ENCODE measurements at places on chromosomes 3 and 15.

DNA sequence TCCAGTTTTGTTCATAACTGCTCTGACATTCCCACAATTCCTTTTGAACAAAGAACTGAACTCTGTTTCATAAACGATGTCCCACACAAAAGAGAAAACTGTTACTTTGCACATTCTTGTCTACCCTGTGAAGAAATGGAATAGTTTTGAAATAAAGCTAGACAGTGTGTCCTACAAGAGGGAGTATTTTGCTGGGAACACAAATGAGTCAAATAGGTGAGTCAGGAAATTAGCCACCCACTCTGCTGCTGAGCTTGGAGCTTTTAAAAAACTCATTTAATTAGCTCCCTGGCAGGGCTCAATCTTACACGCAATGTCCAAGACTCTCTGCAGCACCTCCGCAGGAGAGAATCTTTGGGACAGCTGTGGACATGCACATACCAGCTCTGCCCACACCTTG lies 193.4 kb downstream of the SLC9A9 start:
- no peak for DNase-seq

- no peak for DNase-seq
These were observed 8.6 kb downstream of the VPS8 start for GRCh38 chr3:184820525-184820924.

- no peak for DNase-seq
These were observed 24.8 kb downstream of the LNP1 start for GRCh38 chr3:100426067-100426682.

DNA sequence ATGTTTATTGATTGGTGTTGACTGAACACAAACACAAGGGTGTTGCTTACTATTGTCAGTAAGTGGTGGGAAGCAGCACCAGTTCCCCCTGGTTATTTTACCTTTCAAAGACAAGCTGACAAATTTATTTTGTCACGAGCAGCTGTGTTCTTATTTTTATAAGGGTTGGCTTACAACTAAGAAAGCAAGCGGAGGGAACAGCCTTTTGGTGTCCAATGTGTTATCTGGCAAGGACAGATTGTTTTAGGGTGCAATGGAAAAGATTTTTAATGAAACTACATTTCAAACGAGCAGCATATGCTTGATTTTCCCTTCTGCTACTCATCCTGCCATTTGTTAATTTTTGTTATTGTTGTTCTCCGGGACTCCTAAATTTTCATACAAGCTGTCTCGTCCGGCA lies 920.6 kb upstream of the CFAP20DC start:
- DNase-seq = peak; percentile 48

GRCh38 chr3:40022297-40022827 lies 213.0 kb downstream of the MYRIP start:
- no peak for DNase-seq

DNA sequence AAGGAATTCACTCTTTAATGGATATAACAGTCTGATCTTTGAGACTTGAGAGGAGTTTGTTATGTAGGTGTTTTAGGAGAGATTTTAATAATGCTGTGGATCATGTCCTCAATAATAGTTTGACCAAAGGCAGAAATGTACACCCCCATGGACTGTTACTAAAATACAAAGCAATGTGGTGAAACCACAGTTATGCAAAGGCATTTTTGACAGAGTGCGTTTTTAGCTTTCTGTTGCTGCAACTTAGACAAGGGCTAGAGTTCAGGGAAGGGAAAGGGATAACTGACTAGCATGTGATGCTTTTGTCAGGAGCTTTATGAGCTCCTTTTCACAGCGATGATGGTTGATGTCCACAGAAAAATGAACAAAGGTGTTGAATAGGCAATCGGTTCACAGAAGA lies 3.6 kb upstream of the STARD5 start:
- no peak for DNase-seq

- DNase-seq = no peak
These were observed 426.3 kb downstream of the MECOM start for GRCh38 chr3:169237201-169237600.

DNA sequence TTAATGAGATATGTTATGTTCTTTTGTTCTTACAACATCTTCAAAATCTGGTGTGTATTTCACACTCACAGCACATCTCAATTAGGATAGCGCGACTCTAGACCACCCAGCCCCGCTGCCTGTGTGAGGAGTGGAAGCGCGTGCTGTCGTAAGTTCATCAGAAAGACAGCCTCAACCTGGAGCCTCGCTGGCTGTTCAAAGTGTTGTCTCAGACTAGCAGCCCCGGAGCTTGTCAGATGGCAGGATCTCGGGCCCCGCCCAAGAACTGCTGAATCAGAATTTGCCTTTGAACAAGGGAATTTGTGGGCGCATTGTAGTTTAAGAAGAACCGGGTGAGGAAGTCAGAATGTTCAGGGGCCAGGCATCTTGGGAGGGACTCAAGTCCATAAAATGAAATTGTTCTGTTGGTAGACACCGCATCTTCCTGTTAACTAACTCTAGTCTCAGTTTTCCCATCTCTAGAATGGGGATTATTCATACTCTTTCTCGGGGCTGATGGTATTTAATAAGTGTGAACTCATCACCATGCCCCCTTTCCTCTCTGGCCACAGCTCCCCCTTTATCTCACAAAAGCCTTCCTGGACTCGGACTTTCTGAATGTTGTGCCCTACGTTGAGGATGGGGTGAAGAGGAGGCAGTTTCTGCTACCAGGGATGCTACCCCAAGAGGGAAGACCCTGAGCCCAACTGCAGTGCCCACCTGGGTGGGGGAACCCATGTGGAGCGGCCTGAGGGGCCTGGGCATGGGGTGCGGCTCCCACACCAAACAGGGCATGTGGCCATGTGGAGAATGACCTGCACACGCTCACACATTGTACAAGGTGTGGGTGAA lies 40.4 kb downstream of the BHLHE40 start:
- DNase-seq = no peak

DNA sequence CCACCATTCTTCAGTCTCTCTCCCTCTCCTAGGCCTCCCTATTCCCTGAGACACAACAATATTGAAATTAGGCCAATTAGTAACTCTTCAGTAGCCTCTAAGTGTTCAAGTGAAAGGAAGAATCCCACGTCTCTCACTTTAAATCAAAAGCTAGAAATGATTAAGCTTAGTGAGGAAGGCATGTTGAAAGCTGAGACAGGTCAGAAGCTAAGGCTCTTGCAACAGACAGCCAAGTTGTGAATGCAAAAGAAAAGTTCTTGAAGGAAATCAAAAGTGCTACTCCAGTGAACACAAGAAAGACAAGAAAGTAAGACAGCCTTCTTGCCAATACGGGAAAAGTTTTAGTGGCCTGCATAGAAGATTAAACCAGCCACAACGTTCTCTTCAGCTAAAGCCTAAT lies 41.3 kb downstream of the PPM1L start:
- DNase-seq = no peak

DNA sequence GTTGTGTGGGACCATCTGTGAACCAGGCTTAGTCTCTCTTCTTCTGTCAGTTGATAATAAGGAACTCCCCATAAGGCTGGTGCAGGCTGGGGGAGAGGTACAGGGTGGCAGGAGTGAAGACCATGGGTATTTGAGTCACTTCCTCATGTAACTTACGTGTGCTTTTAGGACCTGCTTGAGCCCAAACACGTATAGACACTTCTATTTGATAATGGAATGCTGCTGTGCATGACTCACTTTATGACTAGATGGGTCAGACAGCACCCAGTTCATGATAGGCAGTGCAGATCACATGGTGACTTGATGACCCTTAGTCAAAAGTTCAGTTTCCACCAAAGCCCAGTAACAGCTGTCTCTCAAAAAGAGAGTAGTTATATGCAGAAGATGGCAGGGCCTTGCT lies 490.9 kb downstream of the ZBBX start:
- DNase-seq = no peak

DNA sequence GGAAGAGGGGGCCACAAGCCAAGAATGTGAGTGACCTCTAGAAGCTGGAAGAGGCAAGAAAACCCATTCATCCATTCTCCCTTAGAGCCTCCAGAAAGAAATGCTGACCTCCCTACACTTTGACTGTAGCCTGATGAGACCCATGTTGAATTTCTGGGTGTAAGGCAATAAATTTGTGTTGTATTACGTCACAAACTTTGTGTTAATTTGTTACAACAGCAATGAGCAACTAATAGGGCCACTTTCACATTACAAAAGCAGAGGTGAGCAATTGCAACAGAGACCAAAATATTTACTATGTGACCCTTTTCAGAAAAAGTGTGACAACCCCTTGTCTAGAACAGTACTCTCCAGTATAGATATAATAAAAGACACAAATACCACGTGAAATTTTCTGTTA lies 101.2 kb downstream of the NTRK3 start:
- no peak for DNase-seq

GRCh38 chr3:157279237-157279636 lies 119.3 kb upstream of the CCNL1 start:
- DNase-seq = no peak

DNA sequence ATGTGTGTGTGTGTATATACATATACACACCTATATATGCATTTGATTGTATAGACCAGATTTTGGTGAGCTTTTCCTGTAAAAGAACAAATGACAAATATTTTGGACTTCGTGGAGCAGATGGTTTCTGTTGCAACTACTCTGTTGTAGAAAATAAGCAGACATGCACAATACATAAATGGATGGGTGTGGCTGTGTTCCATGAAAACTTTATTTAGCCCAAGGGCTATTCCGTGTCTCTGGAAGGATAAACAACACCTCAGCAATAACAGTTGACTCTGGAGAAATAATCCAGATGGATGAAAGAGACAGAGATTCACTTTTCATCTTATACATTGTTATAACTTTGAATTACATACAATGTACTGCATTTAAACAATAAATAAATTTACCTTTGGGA lies 441.4 kb downstream of the CNTN3 start:
- no peak for DNase-seq

DNA sequence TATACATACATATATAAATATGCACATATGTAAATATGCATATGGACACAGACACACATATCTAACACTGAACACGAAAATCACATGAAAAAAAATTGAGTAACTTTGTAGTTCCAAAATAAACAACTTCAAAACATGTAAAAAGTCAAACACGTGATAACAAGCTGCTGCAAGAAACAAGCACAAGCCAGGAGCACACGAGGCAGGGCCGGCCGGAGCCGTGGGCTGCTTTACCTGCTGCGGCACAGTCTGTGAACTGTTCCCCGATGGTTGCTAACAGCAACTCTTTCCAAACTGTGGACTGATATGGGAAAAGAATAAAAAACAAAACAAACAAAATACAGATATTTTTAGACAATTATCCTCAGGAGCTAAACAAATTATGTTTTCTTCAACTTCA lies 31.6 kb downstream of the EIF4E3 start:
- no peak for DNase-seq

DNA sequence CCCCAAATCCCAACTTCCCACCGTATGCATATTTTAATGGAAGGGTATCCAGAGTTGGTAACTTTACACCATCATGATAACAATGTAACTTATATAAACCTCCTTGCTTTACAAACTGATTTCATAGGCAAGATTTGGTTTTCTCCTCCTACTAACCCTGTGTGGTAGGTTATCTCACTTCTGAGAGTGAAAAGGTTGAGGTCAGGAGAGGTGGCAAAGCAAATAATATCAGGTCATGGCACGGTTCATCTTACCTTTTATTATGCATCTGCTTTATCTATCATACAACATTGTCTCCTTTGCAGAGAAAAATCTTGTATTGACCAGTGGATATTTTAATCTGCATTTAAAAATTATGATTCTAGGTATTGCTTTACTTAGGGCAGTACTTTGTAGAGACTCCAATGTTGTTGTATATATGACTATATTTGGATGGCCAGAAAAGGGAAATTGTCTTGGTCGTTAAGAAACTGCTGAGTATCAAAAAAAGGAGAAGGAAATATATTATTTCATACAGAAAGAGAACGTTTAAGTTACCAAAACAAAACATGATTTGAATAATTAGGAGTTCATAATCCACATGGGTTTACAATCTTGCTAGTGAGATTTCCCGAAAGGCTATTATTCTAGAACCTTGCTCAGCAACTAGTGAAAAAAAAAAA lies 30.4 kb downstream of the NFKBIZ start:
- DNase-seq = no peak

DNA sequence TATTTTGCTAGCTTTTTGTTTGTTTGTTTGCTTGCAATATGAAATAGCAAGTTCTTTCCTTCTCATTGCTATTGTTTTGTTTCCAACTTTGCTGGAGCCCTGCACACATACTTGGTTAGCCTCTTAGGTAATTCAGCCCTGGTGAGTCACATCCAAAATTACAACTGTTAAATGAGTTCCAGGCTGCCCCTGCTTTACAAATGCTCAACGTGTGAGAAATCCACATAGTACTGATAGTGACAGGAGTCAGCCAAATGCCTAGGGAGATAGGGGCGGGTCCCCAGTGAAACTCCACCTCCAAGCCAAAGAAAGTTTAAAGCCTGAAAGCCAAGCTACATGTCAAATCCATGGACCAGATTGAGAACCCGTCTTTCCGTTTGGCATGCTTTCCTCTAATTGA lies 81.3 kb upstream of the RNF7 start:
- DNase-seq = no peak

GRCh38 chr3:162134571-162134970 lies 638.0 kb downstream of the OTOL1 start:
- no peak for DNase-seq

- no peak for DNase-seq
These were observed 136.1 kb upstream of the CNTN4 start for GRCh38 chr3:1962396-1963088.

- no peak for DNase-seq
These were observed 96.9 kb downstream of the HMG20A start for GRCh38 chr15:77517579-77517978.

All from NCI-H2171 (cell line).